ENCODE measurements at places on chromosomes 16 and 17.

DNA sequence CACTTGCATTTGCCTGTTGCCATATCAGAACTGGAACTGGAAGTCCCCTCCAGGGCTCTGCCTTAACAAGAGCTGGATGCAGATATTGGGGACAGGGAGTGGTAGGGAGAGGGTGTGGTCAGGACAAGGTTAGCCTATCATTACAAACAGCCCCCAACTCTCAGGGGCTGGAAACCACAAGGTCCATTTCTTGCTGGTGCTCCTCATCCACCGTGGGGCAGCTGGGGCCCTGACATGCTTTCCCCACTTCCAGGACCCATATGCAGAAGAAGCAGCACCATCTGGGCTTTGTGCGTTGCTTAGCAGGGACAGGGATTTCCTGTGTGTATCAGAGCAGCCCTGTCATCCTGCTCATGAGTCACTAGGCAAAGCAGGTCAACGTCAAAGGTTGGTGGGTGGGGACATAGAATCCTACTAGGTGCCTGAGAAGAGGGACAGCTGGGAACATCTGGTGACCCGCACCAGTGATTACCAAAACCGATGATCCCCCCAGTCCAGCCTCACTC is 26.9 kb downstream of the RGS9 start:
- DNase-seq, result no peak

DNA sequence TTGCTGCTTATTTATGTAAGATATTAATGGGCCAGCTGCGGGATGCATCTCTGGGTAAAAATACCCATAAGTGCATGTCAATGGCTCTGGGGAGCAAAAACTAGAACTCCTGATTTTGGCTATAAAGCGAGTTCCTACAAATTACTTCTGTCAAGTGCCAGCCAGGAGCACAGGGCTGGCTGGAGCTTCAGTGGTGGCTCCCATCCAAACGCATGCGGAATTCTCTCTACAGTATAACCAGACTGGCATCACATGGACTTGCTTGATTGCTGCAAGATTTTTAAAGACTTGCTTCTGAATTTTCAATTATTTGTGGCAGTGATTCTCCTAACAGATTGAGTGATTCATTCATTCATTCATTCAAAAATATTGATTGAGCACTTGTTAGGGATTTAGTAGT is 260.9 kb downstream of the PHKB start:
- no peak for DNase-seq

- no peak for DNase-seq
These were observed 1.2 kb downstream of the KRTAP4-2 start for GRCh38 chr17:41176744-41177387.

DNA sequence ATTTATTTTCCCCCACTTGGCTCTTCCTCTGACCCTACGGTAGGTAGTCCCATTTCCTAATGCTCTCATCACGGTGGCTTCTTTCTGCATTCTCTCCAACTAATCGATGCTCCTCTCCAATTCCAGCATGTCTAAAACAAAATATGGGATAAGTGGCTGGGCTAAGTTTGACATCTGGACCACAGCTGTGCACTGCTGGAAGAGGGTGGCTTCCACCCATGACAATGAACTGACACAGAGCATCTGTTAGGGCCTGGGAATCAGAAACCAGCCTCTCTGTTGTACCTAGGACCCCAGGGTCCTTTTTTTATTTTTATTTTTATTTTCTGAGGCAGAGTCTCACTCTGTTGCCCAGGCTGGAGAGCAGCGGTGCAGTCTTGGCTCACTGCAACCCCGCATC is 29.0 kb upstream of the SLC39A11 start:
- DNase-seq, result no peak

DNA sequence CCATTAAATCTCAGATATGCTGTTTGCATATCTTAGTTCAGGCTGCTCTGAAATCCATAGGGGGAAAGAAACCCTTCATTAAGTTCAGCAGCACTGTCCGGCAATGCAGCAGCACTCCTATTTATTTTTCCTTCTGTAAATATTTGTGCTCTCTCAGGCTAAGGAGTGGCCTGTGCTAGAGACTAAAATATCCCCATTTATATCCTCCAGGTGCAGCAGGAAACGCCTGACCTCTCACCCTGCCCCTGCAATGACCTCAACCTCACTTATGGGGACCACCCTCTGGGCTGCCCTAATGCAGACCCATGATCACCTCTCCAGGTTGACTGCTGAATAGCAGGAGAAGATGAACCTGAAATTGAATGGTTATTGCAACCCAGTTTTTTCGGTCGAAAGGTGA is 165.0 kb upstream of the ELAC2 start:
- peak; percentile 48 for DNase-seq

DNA sequence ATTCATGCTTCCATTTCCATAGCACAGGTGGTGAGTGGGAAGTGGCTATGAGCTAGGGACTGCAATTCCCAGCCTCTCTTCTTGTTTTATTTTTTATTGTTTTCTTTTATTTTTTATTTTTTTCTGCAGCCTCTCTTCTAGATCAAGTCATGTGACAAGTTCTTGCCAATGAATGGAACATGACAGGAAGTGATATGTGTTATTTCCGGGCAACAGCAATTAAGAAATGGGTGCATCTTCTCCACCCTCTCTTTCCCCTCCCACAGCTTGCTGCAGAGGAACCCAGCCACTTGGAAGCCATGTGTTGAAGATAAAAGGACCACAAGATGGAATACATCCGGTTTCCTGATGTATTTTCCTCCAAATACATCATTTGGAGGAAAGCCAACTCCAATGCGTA is 23.6 kb downstream of the IRX5 start:
- no peak for DNase-seq

DNA sequence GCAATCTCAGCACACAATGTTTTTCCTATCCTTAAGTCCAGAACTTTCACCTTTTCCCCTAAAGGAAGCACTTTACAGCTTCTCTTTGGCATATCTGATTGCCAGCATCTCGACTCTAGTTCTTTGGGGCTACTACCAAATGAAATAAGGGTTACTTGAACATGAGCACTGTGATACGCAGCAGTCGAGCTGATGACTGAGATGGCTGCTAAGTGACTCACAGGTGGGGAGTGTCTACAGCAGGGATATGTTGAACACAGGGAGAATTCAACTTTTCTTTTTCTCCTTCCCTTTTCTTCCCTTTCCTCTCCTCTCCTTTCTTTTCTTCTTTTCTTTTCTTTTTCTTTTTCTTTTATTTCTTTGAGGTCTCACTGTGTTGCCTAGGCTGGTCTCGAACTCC is 334.8 kb downstream of the MAF start:
- DNase-seq, result no peak

DNA sequence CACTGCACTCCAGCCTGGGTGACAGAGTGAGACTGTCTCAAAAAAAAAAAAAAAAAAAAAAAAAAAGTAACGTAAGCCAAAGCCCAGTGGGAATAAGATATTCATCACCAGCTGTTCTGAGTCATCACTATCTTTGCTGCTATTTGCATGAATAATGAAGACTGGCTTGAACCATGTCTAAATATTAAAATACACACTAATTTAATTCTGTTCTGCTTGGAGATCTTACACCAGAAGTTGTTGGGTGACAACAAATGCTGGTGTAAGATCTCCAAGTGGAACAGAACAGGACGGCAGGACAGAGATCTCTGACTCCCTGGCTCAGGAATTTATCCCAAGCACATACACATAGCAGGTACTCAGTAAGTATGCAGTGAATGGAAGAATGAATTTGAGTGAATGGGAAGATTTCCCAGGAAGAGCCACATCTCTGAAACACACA is 19.6 kb downstream of the DNAH17 start:
- no peak for DNase-seq

- peak; percentile 37 for DNase-seq
These were observed 6.9 kb upstream of the GJD3 start for GRCh38 chr17:40371261-40371929.

DNA sequence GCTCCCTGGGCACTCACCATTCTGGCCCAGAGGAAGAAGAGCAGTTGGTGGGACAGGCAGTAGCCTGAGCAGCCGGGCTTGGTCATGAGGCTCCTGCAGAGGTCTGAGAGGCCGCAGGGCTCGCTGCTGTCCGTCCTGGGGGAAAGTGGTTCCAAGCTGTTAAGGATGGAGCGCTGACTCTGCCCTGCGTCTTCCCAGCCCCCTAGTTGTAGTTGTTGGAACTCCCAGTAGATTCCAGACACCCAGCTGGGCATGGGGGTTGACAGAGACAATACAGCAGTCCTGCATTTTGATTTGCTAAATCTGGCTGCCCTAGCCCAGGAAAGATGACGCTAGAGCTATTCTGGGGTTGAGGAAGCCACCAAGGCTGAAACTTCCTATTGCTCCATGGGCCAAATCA is 7.3 kb downstream of the C16orf89 start:
- no peak for DNase-seq

GRCh38 chr17:13753154-13753553 is 151.4 kb upstream of the HS3ST3A1 start:
- DNase-seq, result no peak

Data from NCI-H2029 treated with DMSO at 0.1 percent for 48 hours (cell line).